CD4-positive, alpha-beta T cell treated with Interferon gamma for 1 hour (primary cell): ENCODE measurements at places on chromosomes 12 and 14.
A peak's percentile ranks its signal among the peaks of the same experiment; 100 is the strongest.

- DNase-seq = no peak
These were observed 34.2 kb downstream of the ATP2B1 start for GRCh38 chr12:89674326-89674942.

DNA sequence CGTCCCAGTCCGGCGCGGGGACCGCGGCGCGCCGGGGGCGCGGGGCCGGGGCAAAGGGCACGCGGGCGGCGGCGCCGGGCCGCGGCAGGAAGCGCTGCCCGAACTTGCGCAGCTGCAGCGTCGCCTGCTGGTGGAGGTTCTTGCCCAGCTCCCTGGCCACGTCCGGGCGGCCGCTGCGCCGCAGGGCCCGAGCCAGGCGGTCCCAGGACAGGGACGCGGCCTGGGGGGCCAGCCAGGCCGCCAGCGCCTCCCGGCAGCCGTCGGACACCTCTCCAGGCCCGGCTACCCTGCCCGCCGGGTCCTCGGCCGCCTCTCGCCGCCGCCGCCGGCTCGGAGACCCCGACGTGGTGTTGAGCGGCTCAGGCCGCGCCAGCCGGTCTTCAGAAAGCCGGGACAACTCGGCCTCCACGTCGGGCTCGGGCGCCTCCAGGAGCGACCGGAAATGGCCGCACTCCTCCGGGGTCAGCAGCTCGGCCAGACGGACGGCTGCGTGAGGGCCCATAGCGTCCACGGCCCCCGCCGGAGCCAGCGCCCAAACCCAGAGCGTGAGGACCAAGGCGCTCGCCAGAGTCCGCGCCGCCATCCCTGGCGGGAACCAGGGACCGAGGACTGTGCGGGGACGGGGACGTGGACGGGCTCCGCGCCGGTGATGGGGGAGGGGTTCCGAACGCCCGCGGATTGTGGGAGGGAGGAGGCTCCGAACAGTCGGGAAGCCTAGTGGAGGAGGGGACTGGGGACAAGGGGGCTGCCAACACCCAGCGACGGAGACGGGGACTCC lies 34.0 kb downstream of the FIGNL2 start:
- DNase-seq = peak; percentile 70

- peak; percentile 0 for DNase-seq
These were observed 376.0 kb downstream of the ALG10 start for GRCh38 chr12:34398366-34398705.

DNA sequence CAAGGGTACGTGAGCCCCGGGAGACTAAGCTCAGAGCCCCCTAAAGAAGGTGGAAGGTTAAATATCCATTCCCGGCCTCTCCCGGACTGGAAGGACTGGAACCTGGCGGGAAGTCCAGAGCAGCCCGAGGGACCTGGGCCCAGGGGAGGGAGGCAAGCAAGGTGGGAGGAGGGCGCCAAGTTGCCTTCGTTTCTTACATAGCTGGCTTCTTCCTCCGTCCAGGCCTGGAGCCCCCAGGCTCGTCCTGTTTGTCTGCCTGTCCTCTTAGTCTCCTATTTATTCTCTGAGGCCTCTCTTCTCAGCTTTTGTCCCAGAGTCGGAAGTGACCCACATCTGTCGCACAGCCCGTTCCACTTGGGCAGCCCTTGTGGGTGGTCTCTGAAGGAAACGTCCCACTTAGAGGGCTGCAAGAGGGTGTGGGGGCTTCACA lies 745 bp downstream of the PCK2 start:
- no peak for DNase-seq

DNA sequence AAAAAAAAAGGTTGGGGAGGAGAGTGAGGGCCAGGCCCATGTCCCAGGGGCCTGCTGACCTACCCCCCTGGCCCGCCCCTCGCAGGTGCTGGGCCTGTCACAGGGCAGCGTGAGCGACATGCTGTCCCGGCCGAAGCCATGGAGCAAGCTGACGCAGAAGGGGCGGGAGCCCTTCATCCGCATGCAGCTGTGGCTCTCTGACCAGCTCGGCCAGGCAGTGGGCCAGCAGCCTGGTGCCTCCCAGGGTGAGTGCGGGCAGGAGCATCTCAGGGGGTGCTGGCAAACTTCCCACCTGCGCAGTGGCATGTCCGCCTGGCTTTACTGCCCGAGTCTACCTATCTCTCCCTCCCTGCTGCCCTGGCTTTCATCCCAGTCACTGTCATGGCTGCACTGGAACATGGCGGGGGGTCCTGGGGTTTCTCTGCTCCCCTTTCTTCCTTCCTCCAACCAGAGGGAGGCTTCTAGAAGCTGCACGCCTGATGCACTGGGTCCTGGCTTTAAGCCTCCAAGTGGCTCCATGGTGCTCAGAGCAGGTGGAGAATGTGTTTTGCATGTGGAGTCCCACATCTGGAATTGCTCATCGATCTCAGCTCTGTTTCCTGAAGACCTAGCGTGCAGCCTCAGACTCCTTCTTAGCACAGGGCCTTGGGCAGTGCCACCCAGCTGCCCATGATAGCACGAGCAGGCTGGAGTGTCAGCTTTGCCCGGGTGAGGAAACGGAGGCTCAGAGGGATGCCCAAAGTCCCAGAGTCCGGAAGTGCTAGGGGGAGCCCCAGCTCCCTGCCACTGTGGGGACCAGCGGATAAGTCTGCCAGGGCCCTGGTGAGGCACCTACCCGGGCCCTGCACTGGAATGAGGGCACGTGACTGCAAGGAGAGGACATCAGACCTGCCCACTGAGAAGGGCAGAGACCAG lies 46.3 kb downstream of the PHETA1 start:
- no peak for DNase-seq

DNA sequence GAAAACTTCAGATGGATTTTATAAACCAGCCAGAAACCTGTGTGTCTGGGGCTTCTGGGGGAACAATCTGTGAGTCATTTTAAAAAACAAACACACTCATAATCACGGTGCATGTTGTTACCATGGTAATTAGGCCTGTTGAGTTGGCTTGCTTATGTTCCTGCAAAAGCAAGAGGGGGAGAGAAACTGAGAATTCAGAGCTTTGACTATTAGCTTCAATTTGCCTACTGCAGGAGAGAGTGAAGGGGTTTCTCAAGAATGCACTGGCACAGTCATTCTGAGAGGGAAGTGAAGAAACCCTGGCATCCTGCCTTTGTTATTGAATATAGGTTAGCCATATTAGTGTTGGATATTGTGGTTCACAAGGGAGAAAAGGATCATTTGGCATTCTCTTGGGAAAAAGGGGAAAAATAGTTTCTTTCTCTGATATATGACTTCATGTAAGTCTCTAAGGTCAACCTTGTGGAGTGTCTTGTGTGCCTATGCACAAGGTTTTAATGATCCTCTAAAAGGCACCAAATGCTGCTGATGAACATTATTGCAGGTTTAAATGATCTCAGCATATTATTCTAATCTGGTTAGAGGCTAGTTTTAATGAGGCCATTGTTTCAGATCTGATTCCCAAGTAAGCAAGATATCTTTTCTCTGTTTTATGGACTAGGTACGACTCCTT lies 12.9 kb downstream of the GNG2 start:
- DNase-seq = no peak

GRCh38 chr12:13536219-13536910 lies 339.8 kb downstream of the EMP1 start:
- DNase-seq = peak; percentile 46

GRCh38 chr14:76916040-76916715 lies 90.0 kb downstream of the LRRC74A start:
- DNase-seq = no peak

GRCh38 chr12:6380141-6381121 lies 3.5 kb upstream of the LTBR start:
- DNase-seq = no peak

GRCh38 chr12:112798048-112798760 lies 6.7 kb downstream of the RPH3A start:
- DNase-seq = no peak

- no peak for DNase-seq
These were observed 96.9 kb downstream of the FIGNL2 start for GRCh38 chr12:51751661-51752060.

DNA sequence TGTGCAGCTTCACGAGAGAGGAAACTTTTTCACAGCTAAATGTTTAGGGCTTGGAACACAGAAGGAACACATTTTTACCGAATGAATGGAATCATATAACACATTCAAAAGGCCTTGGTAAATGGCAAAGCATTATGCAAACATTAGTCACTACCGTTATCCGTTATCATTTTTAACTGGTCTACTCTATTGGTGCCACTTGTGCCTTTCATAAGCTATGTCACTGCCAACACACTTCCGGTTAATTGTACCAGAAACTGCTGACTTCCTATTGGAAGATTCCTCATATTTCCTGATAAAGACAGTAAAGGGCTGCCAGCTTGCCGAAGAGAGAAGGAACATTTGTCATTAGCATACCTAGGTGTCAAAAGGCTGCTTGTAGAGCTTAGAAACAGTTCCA lies 169.2 kb downstream of the APAF1 start:
- no peak for DNase-seq

DNA sequence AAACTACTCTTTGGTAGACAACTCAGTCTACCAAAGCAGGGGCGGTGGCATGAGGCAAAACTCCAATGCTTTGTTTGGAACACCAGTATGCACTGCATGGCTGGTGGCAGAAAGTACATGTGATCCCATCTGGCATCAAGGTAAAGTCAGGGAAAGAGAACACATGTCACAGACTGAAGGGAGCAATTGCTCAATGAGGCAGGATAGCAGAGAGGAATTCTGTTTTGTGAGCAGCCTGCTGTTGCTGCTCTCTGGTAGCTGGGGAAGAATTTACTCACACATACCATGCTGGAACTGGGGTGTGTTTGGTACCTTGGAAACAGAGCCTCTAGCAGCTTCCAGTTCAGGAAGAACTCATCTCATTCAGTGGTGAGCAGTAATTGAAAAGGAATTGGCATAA lies 84.8 kb downstream of the HELB start:
- DNase-seq = no peak

DNA sequence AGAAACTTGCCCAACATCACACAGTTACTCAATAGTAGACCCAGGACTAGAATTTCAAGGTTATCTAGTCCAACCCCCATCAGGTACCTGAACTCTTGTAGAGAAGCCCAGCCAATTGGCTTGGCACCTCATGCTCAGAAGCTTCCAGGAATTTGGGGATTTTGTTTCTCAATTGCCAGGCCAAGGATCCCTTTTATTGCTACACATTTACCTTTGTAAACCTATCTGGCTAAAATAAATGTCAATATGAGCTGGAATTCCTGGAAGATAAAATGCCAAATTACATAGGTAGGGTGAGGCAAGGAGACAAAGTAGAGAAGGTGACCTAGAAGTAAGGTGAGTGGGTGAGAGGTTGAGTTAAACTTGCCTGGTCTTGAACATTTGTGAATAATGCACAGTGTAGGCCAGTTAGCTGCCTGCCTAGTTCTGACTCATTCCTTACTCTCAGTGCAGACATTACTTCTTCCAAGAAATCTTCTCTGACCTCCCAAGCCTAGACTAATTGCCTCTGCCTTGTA lies 36.3 kb downstream of the SDR9C7 start:
- DNase-seq = no peak

- peak; percentile 9 for DNase-seq
These were observed 778 bp downstream of the SLC8B1 start for GRCh38 chr12:113333877-113334785.

- no peak for DNase-seq
These were observed 24.5 kb downstream of the PDZRN4 start for GRCh38 chr12:41212625-41213024.

GRCh38 chr14:93266127-93266526 lies 59.1 kb downstream of the UBR7 start:
- DNase-seq = no peak

DNA sequence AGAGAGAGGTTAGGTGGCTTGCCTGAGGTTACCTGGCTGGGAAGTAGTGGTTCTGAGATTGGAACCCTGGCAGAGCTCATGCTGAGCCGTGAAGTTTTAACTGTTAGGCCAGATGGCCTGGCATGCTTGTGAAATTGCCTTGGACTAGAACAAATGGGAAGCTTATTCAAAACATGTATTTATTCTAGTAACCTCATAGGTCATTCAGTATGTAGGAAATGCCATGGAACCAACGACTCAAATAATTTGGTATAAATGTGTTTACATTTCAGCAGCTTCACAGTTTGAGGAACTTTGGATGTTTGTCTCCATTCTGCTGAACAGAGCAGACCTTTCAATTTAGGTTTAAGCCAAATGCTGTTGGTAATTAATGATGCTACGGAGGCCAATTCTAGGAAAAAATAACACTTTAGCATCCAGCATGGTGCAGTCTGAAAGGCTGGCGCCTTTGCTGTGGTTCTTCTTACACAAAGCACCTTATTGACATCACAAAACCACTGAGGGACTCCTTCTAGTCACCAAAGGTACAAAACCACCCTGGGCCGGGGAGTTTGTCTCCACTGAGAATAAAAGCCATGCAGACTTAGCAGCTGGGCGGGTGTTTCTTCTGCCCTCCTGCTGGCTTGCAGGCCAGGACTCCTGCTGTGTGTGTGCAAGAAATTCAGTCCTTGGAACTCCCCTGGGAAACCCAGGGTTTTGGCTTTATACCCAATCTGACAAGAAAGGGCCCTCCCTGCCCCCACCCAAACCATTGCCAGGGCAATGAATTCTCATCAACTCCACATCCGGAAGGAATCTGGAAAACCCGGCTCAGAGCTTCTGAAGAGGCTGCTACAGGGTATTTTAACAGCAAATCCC lies 64.2 kb downstream of the ELK3 start:
- peak; percentile 10 for DNase-seq

DNA sequence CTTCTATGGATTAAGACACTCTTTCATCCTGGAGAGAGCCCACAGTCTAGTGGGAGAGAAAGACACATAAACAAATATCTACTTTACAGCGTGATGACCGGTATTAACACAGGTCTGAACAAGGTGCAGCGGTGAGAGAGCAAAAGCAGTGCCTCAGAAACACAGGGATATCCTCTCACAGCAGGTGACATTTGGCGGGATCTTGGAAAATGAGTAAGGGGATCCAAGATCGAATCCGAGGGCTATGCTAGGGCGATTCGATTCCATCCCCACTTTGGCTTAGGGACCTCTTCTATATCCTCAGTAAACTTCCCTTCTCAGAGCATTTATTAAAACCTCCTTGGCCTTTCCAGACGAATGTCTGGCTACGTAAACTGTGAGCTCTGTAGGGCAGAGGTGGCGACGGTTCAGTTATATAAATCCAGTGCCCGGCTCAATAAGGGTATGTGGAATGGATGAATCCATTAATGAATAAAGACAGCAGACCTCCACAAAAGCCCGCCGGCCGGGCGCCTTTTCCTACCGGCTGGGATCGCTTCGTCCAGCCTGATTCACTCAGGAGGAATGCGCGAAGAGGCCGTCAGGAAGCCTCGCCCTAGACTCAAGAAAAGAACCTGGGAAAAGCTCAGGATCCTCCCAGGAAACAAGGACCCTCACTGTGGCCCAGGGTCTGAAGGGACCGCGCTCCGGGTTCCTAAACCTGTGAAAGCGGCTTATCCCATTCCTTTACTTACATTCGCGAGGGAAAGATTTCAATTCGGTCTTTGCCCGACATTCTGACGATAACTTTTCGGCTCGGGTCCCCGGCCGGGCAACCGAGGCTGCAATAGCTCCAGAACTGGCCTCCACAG lies 455 bp downstream of the ATP6V1D start:
- DNase-seq = no peak

- DNase-seq = peak; percentile 73
These were observed 66.8 kb upstream of the GPR68 start for GRCh38 chr14:91311284-91311662.

DNA sequence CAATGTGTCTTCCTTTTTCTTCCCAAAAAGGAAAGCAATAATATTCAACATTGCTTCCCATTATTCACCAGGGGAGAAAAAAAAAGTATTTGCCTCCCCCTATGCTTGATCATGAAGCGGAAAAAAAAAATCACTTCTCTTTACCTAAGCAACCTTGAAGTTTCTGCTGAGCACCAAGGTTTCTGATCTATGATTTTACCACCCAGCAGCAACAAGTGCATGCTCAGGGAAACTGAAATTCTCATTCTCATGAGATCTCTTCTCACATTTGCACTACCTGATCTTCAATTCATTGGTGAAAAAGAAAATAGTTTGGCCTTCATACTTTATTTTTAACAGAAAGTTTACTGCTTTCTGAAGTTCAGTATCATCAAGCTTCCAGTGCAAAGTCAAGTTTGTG lies 125.8 kb downstream of the ARMH4 start:
- DNase-seq = no peak
